ENCODE measurements at places on chromosomes 6 and 20.
A peak's percentile ranks its signal among the peaks of the same experiment; 100 is the strongest.

DNA sequence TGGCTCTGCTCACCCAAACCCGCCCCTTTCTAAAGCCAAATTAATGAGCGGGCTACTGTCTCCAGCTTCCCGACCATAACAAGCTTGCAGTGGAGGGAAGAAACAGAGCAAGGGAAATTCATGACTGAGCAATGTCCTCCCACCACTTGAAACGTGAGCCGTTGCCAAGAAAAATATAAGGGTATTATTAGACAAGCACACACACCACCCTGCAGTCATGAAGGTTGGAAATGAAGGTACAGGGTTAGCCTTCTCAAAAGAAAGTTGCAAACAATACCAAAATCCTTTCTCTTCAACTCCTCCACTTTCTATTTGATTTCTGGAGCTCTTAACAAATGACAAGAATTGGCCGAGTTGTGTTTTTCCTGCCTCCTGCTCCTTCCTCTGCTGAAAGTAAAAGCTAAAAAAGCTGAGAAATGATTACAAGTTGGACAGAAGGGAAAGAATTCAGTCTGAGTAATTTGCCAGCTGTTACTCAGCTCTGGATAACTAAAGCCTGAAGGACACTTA is 151.1 kb upstream of the B3GAT2 start:
- DNase-seq, result peak; percentile 43

GRCh38 chr20:48411245-48411644 is 416.6 kb downstream of the PREX1 start:
- DNase-seq, result no peak

- peak; percentile 90 for DNase-seq
Observed at GRCh38 chr20:43955062-43955749, 40.6 kb downstream of the TOX2 start.

DNA sequence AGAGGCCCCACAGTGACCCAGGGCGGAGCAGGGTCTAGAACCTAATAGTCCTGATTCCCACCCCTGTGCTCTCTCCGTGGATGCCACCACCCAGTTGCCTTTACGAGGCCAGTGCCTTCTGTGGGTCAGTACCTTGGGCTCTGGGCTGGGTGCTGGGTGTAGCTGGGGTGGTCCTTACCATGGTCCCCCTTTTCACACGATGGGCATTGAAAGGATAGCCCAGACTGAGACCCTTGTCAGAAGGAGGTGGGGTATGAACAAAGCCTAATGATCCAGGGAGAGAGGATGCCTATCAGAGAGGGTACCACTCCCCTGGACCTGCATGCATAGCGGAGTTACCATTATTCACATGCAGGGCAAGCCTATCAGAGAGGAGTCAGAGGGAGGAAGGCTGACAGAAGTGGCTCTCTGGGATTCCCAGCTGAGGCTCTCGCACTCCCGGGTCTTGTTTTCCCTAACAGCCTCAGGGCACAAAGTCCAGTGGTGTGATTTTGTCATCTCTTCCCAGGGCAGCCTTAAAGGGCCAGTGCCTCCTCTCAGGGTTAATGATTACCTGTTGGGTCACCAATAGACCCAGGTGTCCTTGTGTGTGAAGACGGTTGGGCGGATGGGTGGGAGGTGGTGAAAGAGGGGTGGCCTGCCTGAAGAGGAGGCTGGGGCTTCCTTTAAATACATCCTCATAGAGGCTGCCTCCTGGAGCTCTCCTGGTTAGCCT is 36.2 kb downstream of the VEGFA start:
- peak; percentile 27 for DNase-seq

- DNase-seq, result peak; percentile 42
Observed at GRCh38 chr6:56073761-56074160, 173.6 kb downstream of the COL21A1 start.

DNA sequence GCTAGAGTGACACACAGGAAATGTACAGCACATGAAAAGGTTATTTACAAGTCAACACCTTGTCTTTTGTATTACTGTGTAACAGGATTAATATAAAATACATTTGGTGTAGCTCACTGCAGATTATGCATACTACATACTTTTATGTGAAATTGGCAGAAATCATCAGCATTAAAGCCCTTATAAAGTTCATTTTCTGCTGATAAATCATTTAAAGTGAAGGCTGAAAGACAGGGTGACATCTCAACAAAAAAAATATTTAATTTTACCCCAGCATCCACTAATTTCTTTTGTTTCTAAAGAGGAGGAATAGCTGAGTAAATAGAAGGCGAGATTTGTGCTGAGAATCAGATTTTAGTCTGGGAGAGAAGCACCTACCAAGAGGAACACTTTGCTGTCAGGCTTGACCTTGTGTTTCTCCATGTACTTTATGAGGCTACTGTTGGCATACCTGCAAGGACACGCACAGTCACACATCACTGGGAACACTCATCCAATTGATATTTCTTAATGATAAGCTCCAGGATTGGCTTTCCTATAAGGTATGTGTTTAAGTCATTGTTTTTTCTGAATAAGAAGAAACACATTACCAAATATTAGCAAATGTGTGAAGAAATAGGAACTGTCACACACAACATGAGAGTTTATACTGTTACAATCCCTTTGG is 146.6 kb upstream of the SLC22A16 start:
- DNase-seq, result no peak

GRCh38 chr20:38229376-38230252 is 30.9 kb downstream of the KIAA1755 start:
- no peak for DNase-seq

GRCh38 chr20:32681175-32682084 is 7.7 kb upstream of the C20orf203 start:
- no peak for DNase-seq

DNA sequence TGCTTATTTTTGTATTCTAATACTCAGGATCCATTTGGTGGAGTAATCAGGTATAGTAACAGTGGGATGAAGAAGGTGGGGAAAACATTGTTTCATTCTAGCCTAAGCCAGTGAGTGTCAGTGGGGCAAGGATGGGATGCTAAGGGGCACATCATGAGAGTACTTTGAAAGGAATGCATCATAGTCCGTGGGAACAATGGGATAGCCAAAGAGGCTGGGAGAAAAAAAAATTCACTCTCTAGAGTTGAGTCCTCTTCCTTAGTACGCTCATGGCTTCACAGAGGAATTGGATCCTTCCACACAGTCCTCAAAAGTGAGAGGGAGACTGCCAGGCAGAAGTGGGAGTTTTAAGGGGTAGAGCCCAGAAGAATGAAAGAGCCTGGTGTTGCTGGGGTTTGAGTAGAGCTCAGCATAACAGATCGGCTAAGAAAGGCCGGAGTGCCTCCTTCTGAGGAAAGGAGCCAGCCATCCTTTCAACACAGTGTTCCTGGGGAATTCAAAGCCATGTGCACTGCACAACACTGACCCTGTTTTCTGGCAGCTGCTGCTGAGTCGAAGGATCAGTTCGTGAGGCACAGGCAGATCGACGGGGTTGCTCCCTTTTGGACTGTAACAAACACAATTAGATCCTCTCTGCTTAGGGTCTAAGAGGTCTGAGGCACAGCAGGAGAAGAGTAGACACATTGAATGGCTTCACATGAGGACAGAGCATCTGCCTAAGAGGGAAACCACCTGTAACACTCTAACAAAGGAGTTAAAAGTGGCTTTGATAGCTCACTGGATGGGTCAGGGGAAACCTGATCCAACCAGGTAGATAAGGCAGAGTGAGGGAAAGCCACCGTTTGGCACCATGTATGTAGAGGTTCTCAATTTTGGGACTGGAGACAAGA is 61.2 kb downstream of the ELOVL5 start:
- DNase-seq, result no peak

- DNase-seq, result no peak
Observed at GRCh38 chr6:143482593-143482992, 28.9 kb downstream of the FUCA2 start.

GRCh38 chr20:16363506-16364319 is 209.5 kb downstream of the KIF16B start:
- peak; percentile 64 for DNase-seq

- no peak for DNase-seq
Observed at GRCh38 chr20:63731410-63731809, 5.1 kb upstream of the LIME1 start.

DNA sequence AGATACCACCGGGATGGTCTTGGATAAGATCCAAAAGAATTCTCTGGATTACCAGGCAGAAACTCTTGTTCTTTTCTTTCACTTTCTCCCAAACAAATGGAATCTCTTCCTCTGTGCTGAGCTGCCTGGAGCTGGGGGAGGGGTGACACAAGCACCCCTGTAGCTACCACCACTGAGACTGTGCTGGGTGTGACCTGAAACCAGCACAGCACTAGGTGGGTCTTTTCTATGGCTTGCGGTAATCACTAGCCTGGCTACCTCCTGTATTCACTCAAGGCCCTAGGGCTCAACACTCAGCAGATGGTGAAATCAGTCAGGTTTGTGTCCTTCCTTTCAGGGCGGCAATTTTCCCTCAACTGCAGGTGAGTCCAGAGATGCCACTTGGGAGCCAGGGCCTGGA is 122.4 kb upstream of the CENPW start:
- DNase-seq, result no peak

DNA sequence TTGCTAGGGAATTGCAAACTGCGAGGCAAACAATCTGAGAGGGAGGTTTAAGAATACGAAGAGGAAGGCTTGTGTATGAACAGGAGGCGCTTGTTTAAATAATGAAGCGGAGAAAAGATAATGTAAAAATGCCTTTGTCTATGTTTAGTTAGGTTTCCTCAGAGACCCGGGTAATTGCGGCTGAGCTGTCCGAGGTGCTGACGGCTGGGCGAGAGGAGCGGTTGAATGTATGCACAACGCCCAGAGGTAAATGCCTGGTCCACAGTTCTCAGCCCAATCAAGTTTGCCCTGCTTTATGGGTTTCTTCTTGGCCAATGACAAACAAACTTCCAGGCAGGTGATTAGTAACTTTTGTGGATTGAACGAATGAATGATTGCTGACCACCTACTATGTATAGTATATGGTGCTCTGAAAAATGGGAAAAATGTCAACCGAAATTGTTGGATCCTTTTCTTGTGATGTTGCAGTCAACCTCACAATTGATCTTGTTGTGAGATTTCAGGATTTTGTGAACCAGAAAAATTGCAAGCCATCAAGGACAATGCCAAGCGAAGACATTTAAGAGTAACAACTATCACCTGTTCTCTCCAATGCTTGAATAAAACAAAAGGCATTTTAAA is 38.3 kb upstream of the SLC32A1 start:
- DNase-seq, result peak; percentile 20

DNA sequence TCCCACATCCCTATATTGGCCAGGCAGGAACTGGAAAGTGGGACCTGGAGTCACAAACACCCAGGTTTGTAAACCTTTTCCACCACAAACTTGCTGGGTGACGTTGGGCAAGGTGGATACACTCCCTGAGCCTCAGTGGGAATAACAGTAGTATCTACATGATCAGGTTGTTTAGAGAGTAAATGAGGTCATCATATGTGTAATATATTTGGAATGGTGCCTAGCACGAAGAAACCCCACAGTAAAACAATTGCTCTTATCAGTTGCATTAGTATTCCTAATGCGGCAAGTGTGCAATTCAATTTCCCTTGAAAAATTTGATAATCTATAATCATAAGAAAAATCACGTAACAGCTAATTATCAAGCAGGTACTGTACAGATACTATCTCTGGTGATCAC is 51.9 kb downstream of the HIVEP2 start:
- DNase-seq, result no peak

GRCh38 chr6:15510121-15510520 is 152.7 kb downstream of the DTNBP1 start:
- DNase-seq, result no peak

- DNase-seq, result no peak
Observed at GRCh38 chr20:20413810-20414281, 45.9 kb downstream of the INSM1 start.

GRCh38 chr20:50788045-50788991 is 6.5 kb upstream of the BCAS4 start:
- DNase-seq, result peak; percentile 78

DNA sequence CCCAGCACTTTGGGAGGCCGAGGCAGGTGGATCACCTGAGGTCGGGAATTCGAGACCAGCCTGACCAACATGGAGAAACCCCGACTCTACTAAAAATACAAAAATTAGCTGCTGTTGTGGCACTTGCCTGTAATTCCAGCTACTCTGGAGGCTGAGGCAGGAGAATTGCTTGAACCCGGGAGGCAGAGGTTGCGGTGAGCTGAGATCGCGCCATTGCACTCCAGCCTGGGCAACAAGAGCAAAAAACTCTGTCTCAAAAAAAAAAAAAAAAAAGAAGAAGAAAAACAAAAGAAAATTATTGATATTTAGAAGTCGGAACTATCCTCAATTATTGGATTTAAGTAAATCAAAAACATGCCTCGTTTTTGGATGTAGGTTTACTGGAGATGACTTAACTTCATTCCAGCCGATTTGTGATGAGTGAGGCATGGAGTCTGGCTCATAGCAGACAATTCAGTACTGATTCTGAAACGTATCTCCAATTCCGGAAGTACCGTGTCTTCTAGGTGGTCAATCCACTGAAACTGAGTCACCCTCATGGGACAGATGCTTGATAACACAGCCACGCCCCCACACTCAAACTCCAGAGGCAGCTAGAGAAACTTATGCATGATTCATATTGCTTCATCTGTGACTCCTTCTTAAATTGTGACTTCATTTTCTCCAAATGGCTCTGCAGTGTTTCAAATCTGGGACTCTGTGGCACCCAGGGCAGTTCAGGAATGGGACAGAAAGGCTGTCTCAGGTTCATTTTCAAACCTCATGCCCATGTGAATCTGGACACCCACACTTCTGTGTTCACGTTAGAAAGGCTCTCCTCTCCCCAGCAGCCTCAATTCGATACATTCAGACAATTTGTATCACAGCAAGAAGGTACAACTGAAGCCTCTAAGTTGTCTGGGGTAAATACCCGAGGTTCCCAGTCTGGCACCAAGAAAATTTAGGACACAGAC is 110.4 kb upstream of the ARMC2 start:
- peak; percentile 89 for DNase-seq

DNA sequence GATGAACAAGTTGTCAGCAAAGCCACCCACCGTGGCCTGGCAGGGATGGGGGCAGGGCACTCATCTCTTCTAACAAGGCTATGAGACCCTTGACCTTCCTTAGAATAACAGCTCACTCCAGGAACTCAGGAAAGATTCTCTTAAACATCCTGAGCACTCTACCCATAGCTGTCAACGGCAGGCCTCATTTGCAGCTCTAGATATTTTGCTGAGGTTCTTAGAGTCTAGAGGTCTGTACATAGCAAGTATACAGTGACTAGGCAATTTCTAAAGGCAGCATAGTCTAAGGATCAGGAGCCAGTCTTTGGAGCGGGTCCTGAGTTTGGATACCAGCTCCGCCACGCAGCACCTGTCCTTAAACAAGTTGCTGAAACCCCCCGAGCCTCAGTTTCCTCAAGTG is 11.7 kb downstream of the TRERF1 start:
- no peak for DNase-seq

DNA sequence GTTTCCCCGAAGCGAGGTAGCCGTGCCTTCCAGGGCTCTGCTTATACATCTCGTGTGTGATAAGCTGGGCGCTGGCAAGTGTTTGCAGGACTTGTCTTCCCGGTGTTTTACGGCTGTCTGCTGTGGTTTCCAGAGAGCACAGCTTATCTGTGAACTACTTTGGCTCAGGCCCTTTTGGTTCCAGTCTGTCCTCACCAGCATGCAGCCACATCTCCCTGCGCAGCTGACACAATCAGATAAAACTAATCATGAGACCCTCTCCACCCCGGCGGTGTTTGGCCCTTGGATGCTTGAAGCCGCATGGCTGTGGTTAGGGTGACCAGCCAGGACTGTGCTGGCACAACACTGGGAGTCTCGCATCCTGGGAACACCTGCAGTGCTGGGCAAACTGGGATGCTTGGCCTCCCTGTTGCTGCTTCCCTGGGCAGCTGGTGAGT is 241.8 kb upstream of the FOXQ1 start:
- no peak for DNase-seq

All from fibroblast of gingiva (primary cell).